Stimulated activated CD4-positive, alpha-beta T cell treated with anti-CD3 and anti-CD28 coated beads, TNF-alpha, amount 100 ng/mL, for 24 hours (primary cell): ENCODE measurements at places on chromosomes 16 and 17.
A peak's percentile ranks its signal among the peaks of the same experiment; 100 is the strongest.

DNA sequence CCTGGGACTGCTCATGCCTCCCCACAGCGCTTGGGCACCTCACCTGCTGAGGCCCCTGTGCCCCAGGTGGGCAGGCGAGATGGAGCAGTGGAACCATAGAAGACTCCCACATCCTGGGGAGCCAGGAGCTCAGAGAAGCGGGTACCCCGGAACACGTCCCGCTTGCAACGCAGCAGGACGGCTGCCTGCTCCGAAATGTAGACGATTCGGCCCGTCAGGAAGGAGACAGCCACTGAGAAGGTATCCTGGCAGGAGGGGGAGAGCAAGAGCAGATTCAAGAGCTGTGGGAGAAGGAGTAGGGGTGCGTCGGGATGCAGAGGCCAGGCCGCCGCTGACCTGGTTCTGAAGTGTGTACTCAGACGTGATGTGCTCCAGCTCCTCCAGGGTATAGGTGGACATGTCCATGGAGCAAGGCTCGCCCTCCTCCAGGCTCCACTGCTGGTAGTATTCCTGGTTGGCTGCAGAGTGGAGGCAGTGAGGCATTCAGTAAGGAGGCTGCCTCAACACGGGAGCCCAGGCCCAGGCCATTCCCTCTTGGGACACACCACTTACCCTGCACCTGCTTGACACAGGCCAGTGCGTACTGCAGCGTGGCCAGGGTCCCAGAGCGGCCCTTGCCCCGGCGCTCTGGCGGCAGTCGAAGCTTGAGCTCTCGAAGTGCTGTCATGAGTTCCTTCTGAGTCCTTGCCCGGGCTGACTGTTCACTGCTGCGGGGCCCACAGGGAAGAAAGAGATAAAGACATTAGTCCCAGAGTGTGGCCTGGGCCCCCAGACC, 2.6 kb downstream of the PER1 start:
- DNase-seq: no peak

DNA sequence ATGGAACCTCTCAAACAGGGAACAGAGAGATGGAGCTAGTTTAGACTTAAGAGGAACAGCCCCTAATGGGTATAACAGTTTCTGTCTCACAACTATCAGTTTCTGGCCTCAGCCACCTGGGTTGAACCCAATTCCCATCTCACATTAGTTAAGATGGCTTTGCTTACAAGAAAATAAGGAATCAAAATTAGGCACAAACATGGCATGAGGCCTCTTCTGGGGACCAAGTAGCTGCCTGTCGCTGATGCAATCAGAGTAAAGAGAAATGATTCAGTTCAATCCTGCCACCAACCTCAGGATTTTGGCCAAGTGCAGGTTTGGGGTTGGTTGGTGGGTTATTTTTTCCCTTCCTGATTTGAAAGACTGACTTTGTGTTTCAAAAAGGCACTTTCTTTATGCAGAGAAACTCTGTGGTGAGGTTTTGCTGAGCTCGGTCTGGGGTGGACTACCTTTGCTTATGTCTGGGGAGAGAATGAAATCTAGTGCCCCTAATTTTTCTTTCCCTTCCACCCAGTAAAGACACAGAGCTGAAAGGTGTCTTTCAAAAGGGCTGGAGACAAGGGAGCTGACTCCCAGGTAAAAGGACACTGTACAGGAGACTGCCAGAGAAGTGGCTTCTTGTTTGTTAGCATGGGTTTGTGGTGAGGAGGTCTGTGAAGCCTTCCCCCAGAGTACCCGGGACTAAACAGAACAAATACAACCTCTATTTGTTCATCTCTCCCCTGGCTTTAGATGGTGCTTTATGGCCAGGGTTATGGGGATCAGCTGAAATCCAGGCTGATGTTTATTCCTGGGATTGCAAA, 44.8 kb upstream of the NFAT5 start:
- DNase-seq: no peak

GRCh38 chr17:81956607-81957589, 4.1 kb downstream of the NOTUM start:
- DNase-seq: no peak

- DNase-seq: no peak
Observed at GRCh38 chr16:396605-397004, 394 bp upstream of the NME4 start.

DNA sequence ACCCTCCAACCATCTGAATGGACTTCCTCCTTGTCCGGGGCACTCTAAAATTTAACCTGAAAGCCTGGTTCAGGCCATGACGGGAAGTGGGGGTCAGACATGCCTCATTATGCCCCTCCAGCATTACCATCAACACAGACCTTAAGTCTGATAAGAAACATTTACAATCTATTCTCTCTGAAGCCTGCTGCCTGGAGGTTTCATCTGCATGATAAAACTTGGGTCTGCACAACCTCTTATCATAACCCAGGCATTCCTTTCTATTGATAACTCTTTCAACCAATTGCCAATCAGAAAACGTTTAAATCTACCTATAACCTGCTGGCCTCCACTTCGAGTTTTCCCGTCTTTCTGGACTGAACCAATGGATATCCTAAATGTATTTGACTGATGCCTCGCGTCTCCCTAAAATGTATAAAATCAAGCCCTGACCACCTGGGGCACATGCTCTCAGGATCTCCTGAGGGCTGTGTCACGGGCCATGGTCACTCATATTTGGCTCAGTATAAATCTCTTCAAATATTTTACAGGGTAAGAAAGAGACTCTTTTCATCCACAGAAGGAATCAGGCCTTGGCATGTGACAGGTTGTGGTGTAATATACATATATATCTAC, 45.6 kb downstream of the LYRM1 start:
- DNase-seq: no peak

GRCh38 chr16:525520-526180, 1.9 kb upstream of the CAPN15 start:
- peak; percentile 81 for DNase-seq

DNA sequence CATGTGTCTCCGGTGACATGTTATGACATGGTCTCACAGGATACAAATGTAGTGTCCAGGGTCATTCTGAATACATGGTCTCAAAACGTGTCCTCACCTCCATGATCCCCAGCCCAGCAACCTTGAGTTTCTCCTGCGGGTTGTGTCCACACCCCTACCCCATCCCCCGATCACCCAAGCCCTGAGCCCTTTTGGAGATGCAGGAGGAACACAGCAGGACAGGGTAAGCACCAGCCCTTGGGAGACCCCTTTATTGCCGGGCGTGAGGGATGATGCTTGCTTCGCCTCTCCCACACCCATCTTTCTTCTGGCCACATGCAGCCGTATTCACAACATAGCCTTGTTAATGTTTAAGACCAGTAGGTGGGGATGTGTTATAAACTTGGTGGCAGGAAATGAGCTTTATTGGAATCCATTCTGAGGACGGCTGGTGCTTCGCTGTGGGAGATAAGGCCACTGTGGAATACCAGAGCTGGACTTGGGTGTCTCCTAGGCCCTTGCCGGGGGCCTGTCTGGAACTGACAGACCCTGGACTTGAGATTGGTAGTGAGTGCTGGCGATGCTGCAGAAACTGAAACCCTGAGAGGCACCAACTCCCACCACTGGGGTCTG, 5.5 kb downstream of the TMEM132E start:
- DNase-seq: no peak

DNA sequence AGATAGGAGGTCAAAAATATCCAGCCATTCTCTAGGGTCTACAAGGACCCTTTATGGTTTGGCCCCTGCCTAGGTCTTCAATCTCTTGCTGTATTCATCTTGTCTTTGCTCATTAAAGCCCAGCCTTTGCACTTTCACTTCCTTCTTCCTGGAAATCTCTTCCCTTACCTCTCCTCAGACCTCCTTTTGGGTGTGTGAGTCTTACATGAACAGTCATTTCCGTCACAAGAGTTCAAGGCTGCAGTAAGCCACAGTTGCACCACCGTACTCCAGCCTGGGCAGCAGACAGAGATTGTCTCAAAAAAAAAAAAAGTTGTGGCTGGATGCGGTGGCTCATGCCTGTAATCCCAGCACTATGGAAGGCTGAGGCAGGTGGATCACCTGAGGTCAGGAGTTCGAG, 6.0 kb upstream of the ATP1B2 start:
- DNase-seq: no peak

DNA sequence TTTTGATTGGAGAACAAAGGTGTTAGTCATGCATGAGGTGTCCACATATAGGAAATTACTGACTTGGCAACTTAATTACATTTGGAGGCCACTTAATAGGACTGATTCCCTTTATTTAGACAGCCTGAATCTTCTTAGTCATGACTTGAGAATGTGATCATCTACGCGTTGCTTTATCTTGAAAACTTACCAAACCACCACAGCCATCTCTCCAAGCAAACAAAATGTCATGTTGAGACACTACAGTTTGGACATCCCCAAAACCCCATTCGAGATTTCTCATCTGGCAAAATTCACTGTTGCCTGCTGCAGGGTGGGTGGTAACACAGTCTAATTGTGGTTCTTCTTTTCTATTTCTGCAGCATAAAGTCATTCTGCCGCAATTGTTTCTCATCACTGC, 176.5 kb upstream of the CDH5 start:
- no peak for DNase-seq

DNA sequence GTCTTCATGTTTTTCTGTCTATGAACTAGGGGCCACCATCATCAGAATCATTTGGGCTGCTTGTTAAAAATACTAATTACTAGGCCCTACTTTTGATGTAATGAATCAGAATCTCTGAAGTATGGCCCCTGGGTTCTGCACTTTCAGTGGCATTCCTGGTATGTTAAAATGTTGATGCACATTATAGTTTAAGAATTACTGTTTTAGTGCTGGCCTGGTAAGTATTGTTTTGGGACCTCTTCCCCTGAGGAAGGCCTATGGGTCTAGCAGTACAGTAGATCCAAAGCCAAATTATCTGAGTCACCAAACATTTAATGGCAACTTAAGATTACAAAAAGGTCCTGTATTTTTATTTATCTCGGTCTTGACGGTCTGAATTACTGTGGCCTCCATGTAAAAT, 58.8 kb downstream of the AP2B1 start:
- DNase-seq: no peak

DNA sequence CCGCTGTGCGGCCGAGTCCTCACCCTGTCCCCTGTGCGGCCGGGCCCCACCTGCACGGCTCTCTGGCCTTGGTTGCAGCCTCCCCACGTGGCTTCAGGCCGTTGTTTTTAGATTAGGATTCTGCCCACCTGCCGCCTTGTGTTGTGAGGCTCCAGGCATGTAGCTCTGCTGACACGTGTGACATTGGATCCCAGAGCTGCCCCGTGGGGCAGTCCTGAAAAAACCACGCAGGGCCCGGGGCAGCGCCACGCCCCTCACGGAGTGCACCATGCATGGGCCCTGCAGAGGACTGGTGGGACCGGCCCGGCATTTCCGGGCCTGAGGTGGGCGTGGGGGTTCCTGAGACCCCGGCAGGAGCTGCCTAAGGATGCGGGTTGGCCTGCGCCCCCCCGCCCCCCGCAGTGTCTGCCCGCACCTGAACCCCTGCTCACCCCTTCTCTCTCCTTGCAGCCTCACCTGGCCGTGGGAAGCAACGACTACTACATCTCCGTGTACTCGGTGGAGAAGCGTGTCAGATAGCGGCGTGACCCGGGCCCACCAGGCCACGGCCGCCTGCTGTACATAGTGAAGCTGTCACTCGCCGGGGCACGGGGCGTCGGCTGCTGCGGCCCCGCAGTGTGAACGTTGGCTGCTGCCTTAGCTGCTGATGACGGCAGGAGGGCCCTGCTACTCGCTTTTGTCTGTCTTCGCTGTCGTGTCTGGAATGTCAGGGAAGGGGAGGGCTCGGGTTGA, 27.7 kb upstream of the CHMP6 start:
- DNase-seq: no peak

- DNase-seq: no peak
Observed at GRCh38 chr17:67051837-67052236, 7.5 kb downstream of the CACNG1 start.

DNA sequence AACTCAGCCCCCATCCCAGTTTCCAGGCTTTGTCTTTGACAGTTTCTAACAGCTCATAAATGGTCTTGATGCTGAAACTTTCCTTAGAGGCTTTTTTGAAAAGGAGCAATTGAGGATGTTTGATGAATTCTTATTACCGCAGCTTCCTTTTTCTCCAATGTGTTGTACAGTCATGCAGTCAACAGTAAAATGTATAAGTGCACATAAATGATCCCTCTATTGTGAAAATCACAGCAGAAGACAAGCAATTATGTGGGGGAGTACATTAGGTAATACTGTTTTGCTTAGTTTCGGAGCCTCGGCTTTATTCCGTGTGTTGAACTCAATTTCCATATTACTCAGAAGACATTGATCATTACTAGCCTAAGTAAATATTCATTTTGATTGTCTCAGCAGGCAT, 673.7 kb downstream of the CDH8 start:
- DNase-seq: no peak

- no peak for DNase-seq
Observed at GRCh38 chr17:68829211-68829610, 126.0 kb downstream of the ABCA8 start.
